ENCODE measurements at places on chromosomes 7 and 10.

DNA sequence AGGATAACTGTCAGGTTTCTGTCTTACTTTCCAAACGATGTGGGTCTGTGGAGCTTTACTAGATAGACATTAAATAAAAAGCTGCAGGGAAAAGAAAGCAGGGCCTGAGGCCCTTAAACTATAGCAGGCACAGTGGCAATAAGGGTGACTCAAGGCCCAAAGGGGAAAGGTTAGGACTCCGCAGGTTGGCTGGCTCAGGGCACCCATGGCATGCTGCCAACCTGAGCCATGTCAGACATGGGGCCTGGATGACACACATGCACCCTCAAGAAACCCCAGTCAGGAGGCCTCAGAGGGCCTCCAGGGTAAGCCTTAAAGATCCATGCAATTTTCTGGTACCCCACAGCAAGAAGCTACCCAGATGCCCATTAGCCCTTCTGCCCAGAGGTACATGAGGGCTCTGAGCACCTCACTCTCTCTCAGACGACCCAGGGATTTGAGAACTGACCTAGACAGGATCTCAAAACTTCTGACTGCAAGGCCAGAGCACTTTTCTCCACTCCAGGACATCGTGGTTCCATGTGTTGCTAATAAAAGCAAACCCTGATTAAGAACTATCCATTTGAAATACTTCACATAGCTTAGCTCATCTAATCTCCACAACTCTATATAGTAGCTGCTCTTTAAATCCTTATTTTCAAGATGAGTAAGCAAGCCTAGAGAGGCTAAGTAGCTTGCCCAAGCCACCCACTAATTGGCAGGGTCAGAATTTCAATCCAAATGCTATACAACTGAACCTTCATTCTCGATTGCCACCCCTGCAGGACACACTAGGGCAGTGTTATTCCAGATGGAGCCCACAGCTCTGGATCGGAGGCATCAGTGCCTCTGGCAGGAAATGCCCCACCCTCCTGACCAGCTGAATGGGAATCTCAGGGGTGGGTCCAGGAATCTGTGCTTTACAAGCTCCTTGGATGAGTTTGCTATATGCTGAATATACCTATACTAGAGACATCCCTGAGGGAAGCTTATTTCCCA, 132.5 kb upstream of the EFCAB10 start:
- DNase-seq = no peak

DNA sequence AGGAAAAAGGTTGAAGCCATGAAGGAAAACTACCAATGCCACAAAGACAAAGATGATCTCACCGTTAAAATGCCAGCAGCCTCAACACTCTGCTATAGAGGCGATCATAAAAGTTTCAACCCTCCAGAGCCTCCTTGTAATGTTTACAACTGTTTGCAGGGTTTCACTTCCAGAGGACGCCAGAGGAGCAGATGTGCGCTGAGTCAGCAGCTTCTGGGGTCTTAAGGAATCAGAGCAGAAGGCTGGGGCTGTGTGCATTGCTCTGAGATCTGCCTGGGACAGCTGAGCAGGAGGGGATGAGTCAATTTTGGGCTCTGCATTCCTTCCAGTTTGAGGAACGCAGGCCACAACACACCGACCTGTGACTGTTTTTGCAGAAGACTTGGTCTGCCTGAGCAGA, 98.3 kb downstream of the TMEM130 start:
- peak; percentile 65 for DNase-seq

DNA sequence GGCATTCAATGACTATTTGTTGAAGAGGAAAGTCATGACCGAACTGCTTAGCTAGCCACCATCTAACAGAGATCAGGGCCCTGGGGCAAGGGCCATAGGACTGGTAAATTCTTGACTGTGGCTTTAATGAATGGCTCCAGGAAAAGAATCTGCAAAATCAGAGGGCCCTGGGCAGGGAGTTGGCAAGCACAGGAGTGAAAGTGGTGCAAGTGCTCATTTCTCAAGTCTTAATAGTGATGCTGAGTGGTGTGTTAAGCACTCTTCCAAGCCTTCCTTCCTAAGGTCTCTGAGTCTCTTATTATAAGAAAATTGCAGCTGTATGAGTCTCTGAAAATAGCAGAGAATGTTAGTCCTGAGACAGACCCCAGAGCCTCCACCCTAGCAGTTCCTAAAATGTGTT, 46.3 kb upstream of the EGR2 start:
- no peak for DNase-seq

DNA sequence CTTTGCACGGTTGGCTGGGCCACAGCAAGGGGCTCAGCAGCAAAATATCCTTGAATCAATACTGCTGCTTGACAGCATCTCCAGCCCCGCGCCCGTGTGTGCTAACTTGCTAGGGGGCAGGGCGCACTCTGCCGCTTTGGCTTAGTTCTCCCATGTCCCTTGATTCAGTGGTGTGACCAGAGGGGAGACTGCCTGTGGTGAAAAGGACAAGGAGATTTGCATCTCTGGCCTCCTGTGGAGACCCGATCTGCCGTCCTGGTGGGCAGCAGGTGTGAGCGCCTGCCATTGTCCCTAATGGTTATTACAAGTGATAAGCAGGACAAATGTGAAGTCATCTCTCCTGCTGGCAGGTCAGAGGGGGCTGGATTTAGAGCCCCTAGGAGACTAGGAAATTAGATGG, 500.2 kb upstream of the GALNT17 start:
- DNase-seq = no peak

GRCh38 chr10:16865766-16866165, 48.5 kb upstream of the RSU1 start:
- DNase-seq = no peak

DNA sequence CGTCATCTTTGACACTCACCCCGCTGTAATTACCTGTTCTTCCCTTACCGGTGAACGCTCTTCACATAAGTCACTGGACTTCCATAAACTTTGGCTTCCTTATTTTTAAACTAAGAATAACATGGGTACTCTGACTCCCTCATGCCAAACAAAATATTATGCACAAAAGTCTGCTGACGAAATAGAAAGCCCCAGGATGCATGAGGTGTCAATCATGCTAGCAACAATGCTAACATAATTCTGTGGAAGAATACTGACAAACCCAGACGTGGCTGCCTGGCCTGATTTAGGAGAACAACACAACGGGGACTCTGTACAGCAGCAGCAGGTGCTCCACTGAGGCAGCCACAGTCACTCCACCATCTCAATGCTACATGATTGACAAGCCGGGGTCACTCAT, 137.5 kb downstream of the CCDC71L start:
- no peak for DNase-seq

GRCh38 chr7:79458796-79459195, 5.3 kb upstream of the MAGI2 start:
- peak; percentile 34 for DNase-seq

GRCh38 chr7:28580665-28581064, 168.3 kb downstream of the CREB5 start:
- no peak for DNase-seq

DNA sequence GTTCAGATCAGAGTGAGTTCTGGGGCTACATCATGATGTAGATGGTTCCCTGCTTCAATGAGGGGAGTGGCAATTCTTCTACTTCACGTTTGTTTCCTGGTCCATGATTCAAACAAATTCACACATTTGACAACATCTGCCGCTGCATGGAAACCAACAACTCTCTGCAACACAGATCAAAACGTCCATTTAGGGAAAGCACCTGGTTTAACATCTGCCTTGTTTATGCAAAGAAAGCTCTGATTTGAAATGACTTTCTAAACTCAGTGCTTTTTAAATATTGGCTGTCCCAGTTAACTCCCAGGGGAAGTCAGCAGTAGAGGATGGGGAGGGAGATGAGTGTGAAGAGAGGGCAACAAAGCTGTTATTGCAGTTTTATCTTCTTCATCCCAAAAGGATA, 93.8 kb downstream of the GAD2 start:
- DNase-seq = no peak

GRCh38 chr7:130296221-130296951, 3.4 kb downstream of the CPA4 start:
- no peak for DNase-seq

DNA sequence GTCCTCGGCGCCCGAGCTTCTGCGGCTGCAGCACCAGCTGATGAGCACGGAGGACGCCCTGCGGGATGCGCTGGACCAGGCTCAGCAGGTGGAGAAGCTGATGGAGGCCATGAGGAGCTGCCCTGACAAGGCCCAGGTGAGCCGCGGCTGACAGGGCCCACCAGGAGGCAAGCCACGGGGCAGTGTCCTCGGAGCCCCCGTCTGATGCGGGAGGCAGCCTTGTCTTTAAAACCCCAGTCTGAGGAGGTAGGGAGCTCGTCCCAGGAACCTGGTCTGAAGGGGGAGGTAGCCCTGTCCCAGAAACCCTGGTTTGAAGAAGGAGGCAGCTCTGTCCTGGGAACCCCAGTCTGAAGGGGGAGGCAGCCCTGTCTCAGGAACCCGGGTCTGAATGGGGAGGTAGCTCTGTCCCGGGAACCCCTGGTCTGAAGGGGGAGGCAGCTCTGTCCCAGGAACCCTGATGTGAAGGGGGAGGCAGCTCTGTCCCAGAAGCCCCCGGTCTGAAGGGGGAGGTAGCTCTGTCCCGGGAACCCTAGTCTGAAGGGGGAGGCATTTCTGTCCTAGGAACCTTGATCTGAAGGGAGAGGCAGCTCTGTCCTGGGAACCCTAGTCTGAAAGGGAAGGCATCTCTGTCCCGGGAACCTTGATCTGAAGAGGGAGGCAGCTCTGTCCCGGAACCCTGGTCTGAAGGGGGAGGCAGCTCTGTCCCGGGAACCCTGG, 53.1 kb upstream of the GTF2IRD1 start:
- no peak for DNase-seq

DNA sequence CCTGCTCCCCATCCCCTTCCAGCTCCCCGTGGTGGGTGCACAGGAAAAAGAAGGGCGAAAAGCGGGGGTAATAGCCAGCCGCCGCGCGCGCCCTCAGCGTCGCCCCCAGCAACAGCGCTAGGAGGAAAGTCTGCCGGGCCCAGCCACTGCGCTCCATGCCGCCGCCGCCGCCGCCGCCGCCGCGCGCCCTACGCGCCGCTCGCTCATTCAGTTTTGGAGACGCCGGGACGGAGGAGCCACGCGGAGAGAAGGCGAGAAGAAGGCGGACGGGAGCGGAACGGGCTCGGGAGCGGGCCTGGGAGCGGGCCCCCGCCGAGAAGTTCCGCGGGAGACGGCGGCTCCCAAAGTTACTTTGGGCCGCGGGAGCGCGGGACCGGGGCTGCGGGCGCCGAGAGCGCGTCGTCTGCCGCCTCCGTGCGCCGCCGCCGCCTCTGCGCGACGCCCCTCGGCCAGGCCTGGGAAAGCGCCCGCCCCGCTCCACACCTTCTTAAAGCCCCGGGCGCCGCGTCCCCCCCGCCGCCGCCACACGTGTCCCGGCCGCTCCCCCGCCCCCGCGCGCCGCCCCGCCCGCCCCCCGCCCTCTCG, at the start of gene RELN:
TSS of gene RELN (minus strand) at position 459 of the 585 bp plus-strand sequence. CDS start at position 157, 302 bp downstream.
- DNase-seq = peak; percentile 19

DNA sequence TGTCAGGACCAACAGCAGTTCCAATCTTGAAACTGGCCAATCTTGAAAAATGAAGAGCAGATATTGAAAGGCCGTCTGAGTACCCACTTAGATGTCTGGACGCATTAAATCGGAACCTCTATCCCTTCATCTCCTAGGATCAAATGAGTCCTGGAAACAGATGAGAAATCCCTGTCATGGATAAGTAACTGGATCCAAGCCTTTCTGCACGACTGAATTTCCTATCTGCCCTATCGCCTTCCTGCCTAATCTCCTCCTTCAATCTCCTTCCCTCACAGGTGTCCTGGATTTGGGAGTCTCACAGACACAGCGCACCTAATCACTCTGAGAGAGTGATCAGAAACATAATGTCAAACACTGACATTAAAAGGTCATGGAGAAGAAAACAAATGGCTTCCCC, 245.2 kb upstream of the PRSS58 start:
- DNase-seq = no peak

GRCh38 chr10:123890756-123891143, 857 bp downstream of the CPXM2 start:
- DNase-seq = no peak

DNA sequence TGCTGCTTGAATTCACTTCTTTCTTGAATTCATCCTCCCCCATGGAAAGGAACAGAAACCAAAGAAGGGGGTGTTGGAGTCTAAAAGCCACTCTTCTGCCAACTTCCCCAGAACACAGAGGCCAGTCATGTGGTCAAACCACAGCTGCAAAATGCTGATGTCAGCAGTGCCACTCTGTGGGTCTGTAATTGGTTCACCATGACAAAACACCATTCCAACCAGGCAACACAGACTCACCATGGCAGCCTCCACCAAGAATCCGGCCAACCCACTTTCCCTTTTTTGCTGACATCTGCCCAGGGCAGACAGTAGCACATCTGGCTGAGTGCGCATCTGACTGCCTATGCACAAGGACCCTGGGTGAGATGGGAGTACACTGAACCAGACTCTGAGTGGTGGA, 16.8 kb downstream of the OSBPL3 start:
- peak; percentile 45 for DNase-seq

- peak; percentile 53 for DNase-seq
Observed at GRCh38 chr10:49518982-49519578, 19.8 kb downstream of the ERCC6 start.

DNA sequence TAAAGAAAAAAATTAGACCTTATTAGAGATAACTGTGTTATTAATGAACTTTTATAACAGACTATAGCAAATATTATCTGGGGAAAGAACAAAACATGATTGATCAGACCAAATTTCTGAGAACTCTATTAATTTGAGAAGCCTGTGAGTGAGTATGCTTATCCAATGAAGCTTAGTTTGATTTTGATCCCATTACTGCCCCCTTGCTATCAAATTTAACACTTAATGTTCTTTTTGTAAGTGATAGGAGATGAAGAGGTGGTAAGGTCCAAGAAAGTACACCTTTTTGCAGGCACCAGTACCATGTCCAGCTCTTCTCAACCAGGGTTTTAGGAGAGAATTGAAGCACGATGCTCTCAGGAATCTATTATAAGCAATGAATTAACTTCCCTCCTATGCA, 49.9 kb downstream of the ZNF365 start:
- DNase-seq = no peak

GRCh38 chr10:107163076-107163855, 1.2 kb downstream of the SORCS1 start:
- no peak for DNase-seq

DNA sequence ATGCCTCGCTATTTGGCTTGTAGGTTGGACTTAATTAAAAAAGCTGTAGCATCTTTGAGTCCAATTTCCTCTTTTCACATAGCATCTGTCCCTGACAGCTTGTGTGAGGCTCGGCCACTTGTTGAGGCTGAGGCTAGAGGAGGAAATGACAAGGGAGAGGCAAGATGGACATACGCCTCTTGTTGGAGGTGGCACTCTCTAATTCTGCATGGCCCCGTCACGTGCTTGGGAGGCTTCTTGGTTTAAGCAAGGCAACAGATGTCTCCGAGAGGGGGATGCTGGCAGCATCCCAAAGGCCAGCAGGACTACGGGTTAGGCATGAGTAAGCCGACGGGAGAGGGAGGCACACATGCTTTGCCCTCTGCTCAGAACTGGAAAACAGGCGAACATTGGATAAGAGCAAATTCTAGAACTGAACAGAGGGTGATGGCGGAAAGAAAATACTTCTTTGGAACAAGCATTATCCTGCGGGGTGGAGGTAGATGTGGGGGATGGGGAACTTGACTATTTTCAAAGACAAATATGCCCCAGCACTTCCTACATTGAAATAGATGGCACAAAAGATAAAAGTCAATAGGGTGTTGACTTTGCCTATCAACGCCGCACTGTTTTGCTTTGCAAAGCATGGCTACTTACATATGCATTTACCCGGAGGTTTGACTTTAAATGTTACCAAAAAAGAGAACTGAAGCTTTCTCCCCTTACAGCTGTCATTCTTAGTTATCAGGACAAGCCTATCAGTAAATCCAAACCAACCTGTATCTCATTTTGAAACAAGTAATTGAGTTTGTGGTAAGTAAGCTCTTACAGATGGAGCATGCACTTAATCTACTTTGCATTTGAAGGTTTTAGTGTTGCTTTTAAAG, 94.8 kb downstream of the CHN2 start:
- no peak for DNase-seq

- peak; percentile 89 for DNase-seq
Observed at GRCh38 chr7:5629941-5630340, 151.5 kb downstream of the RNF216 start.
